ENCODE measurements at places on chromosomes 7 and 10.

- no peak for DNase-seq
Measured at GRCh38 chr10:71087622-71088021, 124.7 kb upstream of the UNC5B start.

DNA sequence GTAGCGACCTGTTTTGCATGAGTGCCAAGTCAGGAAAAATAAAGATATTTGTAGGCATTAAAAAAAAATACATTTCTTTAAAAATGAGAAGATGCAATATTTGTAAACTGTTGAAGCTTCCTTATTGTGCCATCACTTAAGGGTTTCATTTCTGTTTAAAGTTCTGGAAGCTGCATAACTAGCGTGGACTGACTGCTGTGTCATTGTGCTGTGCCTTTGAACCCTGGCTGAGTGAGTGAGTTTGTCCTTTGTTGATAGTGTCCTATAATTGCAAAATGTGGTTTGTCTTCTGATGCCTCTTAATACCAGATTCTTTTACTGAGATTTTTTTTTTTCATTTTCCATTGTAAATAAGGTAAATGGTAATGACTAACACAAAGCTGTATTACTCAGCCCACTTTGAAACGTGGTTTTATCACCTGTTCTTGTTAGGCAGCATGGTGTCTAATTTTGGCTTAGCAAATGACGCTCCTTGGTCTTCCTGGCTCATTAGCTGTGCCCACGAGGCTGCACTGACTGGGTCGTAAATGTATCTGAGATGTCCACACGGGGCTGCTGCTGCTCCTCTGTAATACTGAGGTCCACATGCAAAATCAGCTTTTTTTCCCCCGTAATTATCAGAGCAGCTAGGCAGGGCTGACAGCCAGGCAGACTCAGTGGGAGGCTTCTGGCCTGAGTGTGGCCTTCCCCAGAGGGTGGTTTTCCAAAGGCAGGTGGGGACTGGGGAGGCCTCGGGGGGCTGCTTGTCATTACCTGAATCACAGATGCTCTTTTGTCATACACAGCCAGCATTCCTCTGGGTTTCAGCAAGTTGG lies 14.8 kb downstream of the ZSCAN25 start:
- DNase-seq = no peak

DNA sequence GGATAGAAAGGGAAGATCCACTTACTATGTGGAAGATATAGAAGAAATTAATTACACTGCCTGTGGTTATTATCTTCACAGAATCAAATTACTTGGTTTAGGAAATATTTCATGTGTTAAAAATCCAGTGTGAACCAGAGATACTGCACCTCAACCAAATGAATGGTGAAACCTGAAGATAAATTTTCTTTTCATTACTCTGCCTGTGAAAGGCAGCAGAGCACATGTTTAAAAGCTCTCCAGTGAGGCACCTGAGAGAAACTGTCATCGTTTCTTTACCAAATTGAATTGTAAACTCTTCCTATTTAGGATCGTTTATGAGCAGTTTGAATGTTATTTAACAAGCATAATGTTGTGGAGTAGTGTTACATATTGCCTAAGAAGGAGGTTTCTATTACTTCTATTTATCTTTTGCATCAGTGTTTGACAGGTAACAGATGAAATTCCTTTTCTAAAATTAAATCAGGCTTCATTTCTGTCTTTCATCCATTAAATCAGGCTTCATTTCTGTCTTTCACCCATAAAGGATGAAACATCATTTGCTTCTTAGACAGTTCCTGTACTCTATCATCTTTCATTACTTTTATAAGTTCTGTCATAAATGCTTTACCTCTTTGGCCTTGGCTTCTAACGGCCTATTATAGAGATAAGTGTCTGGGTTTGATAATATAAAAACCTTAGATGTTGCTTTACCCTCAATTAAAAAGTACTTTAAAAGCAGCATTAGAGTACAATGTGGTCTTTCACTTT lies 266.6 kb downstream of the NXPH1 start:
- no peak for DNase-seq

GRCh38 chr10:21257919-21258318 lies 267.6 kb downstream of the SKIDA1 start:
- no peak for DNase-seq

DNA sequence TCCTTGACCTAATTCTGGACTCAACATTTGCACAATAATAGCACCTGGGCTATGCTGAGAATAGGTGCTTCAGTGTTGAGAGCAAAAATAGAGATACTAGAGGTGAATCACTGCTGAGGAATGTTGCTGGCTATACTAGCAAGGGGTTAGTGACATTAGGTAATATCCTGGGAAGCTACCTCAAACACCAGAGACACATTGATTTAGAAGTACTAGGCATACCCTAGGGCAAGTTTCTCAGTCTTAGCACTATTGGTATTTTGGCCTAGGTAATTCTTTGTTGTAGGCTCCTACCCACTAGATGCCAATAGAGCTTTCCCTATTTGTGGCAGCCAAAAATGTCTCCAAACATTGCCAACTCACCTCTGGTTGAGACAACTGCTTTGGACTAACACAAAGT lies 484.0 kb upstream of the MBL2 start:
- DNase-seq = no peak

GRCh38 chr10:8033812-8034465 lies 20.5 kb upstream of the GATA3 start:
- no peak for DNase-seq

- no peak for DNase-seq
Measured at GRCh38 chr7:138720286-138720685, 19.1 kb upstream of the SVOPL start.

- no peak for DNase-seq
Measured at GRCh38 chr10:78537018-78537417, 503.4 kb downstream of the RPS24 start.

- DNase-seq = no peak
Measured at GRCh38 chr7:2301511-2301863, 12.8 kb downstream of the SNX8 start.

- no peak for DNase-seq
Measured at GRCh38 chr7:94422827-94423460, 28.2 kb downstream of the COL1A2 start.

GRCh38 chr10:120950051-120950561 lies 98.9 kb downstream of the WDR11 start:
- DNase-seq = no peak

- DNase-seq = no peak
Measured at GRCh38 chr10:35335133-35336083, 901 bp upstream of the CCNY start.

- DNase-seq = no peak
Measured at GRCh38 chr7:112350585-112350984, 99.7 kb upstream of the IFRD1 start.

- DNase-seq = no peak
Measured at GRCh38 chr10:74117738-74118137, 32.9 kb downstream of the AP3M1 start.

DNA sequence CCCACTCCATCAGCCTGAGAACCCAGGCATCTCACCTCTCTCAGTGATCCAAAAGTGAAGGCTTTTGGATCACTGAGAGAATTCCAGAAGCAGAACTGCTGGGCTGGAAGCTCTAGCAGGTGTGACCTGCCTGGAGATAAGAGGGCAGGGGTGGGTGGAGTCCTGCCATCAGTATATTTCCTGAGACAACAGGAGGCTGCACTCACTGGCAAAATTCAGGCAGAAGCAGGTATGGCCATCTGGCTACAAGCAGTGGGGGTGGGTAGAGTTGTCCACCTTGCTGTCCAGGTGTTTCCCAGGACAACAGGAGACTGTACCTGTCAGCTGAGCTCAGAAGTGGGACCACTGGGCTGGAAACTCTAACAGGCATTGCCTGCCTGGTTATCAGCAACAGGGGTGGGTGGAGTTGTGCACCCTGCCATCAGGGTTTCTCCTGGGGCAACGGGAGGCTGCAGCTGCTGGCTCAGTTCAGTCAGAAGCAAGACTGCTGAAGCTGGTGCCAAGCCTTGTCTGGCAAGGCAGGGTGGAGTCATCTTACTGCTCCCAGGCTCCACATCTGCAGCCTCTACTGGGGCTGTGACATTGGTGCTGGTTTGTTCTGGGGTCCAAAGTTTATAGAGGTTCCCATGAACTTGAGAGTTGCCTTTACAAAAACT lies 47.2 kb upstream of the SFTPD start:
- no peak for DNase-seq

All from cortex of kidney (tissue), 1 donor.